ENCODE measurements at places on chromosomes 6 and 20.

DNA sequence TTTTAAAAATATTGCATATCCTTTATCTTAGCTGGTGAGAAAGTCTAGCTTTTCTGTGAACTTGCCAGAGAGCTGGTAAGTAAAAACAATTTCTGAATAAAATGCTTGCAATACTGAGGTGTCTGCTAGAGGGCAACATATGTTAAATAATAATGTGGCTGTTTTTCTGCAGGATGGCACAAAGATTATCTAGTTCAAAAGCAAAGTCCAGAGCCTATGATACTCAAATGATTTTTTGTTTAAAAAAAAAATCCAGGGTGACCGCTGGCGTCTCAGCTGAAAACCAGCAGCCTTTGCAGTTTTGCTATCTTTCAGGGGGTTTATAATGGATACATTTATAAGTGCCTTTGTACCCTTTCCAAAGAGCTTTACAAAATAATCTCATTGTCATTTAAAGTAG lies 194.9 kb downstream of the PHACTR1 start:
- peak; percentile 1 for DNase-seq

GRCh38 chr20:10771435-10772140 lies 97.8 kb upstream of the JAG1 start:
- no peak for DNase-seq

GRCh38 chr6:100693249-100693927 lies 187.7 kb downstream of the ASCC3 start:
- no peak for DNase-seq

- no peak for DNase-seq
Measured at GRCh38 chr6:15153191-15153590, 92.7 kb upstream of the JARID2 start.

DNA sequence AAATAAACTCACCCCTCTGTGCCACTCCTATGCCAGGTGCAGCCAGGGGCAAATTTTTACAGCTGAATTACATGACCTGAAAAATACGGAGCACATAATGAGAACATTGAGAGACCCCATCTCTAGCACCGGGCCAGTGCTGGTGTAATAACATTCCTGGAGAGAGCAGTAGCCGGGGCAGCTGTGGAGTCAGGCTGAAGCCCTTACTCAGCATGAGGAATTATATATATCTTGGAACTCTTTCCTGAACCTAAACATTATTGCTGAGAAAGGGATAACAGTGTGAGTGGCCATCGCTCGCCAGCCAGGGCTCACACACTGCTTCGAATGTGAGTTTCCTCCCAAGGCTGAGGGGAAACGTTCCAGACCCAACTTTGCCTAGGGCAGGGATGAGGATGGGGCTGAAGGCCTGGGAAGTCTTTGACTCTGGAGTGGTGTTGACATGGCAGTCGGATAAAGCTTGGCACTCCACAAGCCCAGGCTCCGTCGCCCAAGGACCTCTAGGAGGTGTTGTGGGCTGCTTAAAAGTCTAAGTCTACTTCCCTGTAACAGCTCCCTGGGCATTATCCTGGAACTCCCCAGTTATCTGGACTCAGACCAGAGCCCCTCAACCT lies 269.8 kb downstream of the CDC5L start:
- DNase-seq, result no peak

DNA sequence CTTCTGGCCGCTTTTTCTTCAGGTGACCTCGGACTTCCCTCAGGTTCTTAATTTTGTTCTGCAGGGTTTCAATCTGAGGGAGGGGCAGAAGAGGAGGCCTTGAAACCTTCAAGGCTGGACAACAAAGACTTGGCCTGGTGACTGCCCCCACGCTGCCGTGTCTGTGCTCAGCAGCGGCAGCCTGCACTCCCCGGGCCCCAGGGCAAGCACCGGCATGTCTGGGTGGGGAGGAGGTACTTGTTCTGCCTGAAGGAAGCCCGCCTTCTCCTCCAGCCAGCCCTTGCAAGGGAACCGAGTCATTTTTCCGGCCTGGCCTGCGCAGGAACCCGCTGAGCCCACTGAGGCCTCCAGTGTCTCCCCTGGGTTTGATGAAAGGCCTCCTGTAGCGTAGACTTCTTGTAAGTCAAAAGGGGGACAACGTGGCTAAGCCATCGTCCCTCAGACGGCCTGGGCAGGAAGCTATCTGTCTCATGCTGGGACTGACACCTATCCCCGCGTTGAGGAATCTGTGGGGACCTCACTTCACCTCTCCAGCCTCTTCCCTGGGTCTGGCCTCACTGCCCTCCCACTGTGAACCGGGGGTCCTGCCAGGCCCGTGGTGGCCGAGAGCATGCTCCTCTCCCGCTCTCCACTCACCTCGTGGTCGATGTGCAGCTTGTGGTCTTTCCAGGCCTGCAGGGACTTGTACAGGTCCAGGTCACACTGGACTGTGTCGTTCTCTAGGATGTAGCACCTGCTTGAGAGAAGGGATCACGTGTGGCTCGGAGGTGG lies 119.9 kb downstream of the SULF2 start:
- DNase-seq, result no peak

DNA sequence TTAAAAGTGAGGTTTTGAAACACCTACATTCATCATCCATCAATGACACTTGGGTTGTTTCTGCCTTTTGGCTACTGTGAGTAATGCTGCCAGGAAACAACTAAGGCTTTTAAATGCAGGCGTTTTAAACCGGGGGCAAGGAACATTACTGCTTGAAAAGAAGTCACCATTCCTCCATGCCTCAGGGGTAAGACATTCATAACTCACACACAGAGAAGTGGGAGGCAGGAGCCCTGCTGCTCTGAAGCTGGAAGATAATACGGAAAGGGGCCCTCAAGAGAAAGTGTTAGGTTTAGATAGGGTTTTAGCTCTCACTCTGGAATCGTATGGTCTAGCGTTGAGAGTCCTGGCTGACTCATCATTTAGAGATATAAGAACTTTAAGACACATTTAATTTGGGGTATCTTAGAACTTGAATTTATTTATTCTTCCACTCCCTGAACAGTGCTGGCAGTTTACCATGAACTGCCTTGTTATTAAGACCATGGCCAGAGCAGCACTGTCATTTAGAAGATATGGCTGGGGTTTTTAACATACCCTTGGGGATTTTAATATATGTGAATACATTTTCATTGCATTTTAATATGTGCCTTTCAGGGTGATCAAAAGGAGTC lies 1.8 kb downstream of the TUBB1 start:
- no peak for DNase-seq

GRCh38 chr6:168056892-168057527 lies 22.0 kb downstream of the FRMD1 start:
- DNase-seq, result no peak

GRCh38 chr6:167770291-167770955 lies 56.3 kb upstream of the AFDN start:
- DNase-seq, result no peak

GRCh38 chr20:47501116-47501481 lies 588 bp upstream of the NCOA3 start:
- no peak for DNase-seq

- DNase-seq, result no peak
Measured at GRCh38 chr6:21754891-21755290, 161.3 kb downstream of the SOX4 start.

GRCh38 chr6:45098256-45098655 lies 229.9 kb upstream of the RUNX2 start:
- DNase-seq, result no peak

DNA sequence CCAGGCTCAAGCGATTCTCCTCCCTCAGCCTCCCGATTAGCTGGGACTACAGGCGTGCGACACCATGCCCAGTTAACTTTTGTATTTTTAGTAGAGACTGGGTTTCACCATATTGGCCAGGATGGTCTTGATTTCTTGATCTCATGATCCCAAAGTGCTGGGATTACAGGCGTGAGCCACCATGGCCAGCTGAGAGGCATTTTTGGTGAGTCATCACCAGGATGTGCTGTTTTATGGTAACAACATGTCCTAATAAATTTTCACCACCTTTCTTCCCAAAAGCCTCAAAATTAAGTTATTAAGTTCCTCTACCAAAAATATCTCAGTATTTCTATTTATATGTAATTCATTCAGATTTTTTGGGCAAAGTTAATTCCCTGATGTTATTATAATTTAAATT lies 53.5 kb downstream of the COL21A1 start:
- no peak for DNase-seq

DNA sequence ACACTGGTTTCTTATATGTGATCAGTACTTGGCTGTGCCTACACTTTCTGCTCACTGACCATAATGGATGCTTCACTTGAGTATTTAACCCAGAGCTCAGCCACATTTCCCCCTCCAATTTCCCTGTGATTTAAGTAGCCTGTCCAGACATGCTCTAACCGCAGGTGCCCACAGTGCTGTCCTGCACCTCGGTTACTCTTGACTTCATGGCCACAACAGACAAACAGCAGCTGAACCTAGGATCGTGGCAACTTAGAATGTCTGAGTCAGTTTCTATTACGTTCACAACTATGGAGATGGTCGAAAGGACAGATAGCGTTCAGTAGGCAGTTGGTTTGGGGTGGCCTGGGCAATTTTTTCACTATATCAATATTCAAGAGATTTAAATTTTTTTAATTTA lies 306.9 kb upstream of the SGK1 start:
- DNase-seq, result no peak

DNA sequence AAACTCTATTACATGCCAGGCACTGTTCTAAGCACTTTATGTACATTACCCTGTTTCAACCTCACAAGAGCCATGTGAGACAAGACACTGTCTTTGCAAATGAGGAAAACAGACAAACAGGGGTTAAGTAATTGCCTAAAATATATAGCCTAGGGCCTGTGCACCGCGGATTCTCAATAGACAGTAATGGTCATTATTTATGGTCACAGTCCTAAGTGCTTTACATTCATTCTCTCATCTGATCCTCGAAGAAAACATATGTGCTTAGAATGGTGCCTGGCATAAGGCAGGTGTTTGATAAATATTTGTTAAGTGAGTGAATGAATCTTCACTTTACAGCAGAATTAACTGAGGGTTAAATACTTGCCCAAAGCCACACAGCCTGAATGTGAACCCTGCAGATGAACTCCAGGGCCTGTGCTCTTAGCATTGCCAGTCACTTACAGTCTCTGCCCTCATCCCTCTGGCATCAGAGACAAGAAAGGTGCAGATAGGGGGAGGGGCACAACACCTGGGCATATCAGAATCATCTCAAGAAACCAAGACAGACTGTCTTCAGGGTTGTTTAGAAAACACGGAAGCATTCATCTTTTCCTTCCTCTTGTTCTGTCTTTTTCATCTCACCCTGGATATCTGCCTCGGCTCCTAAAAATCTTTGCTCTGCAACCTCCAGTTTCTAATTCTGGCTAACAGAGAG lies 92.8 kb upstream of the SASH1 start:
- no peak for DNase-seq

DNA sequence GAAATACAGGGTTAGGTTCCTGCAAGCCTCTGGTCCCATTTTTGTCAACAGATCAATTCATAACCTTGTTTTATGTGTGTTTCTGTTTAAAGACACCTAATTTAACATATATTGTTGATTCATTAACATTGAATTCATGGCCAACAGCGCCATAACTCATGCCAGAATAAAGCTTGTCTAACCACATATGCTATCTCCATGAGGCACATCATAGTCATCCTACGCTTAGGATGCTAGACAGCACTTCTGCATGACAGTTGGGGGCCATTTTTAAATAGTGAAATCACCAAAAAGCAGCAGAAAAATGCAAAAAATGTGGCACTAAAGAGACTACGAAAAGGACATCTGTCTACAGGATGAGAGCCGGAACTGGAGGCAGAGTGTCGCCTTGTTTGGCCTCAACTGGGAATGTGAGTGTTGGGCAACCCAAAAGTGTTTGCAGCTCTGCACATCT lies 37.9 kb downstream of the TRAM2 start:
- DNase-seq, result no peak

DNA sequence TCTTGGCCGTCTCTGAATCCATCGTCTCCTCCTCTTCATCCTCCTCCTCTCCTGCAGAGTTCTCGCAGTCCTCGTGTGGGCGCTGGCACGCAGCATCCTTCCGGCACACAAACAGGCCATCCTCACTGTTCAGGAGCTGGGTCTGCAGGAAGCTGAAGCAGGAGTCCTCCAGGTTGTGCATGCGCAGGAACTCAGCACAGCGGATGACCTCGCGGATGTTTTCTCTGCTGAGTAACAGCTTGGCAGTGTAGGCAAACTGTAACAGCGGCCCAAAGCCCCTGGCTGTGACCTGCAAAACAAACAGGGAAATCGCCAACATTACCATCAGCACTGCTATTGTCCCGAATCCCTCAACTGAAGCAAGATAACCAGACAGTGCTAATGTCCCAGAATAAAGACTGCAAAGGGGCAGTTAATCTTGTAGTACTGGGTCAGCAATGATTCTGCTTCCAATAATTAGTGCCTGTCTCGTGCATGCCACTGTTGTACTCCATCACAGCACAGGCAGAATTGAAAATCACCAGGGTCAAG lies 57.4 kb downstream of the GJA10 start:
- peak; percentile 46 for DNase-seq

GRCh38 chr6:44171899-44172546 lies 13.4 kb downstream of the CAPN11 start:
- no peak for DNase-seq

GRCh38 chr6:6166064-6166463 lies 154.4 kb downstream of the F13A1 start:
- DNase-seq, result no peak

- no peak for DNase-seq
Measured at GRCh38 chr6:34773916-34774315, 16.6 kb downstream of the SNRPC start.

DNA sequence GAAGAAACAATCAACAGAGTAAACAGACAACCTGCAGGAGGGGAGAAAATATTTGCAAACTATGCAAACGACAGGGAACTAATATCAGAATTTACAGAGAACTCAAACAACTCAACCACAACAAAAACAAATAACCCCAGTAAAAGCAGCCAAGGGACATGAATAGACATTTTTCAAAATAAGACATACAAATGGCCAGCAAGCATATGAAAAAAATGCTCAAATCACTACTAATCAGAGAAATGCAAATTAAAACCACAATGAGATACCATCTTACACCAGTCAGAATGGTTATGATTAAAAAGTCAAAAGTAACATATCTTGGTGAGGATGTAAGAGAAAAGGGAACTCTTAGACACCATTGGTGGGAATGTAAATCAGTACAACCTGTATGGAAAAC lies 215.0 kb downstream of the THBS2 start:
- no peak for DNase-seq

DNA sequence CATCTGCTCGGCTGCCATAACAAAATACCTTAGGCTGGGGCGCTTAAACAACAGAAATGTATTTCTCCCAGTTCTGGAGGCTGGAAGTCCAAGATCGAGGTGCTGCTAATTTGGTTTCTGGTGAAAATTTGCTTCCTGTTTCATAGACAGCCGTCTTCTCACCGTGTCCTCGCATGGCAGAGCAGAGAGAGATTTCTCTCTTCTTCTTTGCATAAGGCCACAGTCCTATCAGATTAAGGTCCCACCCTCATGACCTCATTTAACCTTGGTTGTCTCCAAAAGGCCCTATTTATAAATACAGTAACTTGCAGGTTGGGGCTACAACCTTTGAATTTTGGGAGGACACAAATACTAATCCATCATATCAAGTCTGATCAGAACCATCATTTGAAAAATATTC lies 544.3 kb downstream of the KIF16B start:
- DNase-seq, result no peak

Measured in NCI-H1092 treated with DMSO at 0.1 percent for 48 hours (cell line).